ENCODE measurements at places on chromosomes 4 and X.

- no peak for DNase-seq
These were observed 297.8 kb upstream of the FAM241A start for GRCh38 chr4:111847296-111848008.

DNA sequence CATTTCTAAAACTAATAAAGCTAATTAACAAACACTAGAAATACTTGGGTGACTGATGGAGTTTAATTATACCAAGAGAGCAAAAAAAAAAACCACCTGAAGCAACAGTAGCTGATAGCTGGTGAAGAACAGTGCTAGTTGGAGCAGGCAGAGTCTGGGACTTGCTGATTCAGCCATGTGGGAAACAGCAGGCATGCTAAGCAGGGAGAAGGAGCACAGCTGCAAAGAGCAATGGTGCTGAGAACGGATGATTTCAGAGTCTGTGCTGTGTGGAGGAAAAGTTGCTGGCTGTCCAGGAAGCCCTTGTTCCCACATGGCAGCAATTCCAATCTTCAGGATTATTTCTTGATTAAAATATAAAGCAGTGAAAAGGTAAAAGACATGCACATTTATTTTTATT is 68.8 kb downstream of the NPY1R start:
- DNase-seq, result no peak

- no peak for DNase-seq
These were observed 295.9 kb upstream of the CASK start for GRCh38 chrX:42219231-42219630.

- no peak for DNase-seq
These were observed 27.2 kb upstream of the SMARCA5 start for GRCh38 chr4:143486314-143486713.

- DNase-seq, result no peak
These were observed 160.8 kb downstream of the FANCB start for GRCh38 chrX:14712096-14712495.

- no peak for DNase-seq
These were observed 134.7 kb downstream of the F11 start for GRCh38 chr4:186400676-186401075.

- DNase-seq, result no peak
These were observed 62.7 kb upstream of the PTPN13 start for GRCh38 chr4:86531440-86531839.

DNA sequence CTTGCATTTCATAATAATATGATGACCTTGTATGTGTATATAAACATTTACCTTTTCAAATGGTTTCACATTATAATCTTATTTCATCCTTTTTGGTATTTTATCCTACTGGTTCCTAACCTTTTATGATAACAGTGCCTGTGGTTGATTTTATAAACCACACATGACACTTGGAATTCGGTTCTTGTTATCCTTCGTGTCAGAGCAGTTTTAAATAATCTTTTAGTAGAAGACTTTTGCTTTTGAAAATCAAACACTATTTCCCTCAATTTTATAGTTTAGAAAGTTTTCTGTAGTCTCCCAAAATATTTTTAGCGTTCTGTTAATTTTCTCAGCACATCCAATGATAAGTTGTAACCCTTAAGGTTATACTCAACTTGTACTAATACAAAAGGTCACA is 676.8 kb downstream of the RAPGEF2 start:
- DNase-seq, result no peak

DNA sequence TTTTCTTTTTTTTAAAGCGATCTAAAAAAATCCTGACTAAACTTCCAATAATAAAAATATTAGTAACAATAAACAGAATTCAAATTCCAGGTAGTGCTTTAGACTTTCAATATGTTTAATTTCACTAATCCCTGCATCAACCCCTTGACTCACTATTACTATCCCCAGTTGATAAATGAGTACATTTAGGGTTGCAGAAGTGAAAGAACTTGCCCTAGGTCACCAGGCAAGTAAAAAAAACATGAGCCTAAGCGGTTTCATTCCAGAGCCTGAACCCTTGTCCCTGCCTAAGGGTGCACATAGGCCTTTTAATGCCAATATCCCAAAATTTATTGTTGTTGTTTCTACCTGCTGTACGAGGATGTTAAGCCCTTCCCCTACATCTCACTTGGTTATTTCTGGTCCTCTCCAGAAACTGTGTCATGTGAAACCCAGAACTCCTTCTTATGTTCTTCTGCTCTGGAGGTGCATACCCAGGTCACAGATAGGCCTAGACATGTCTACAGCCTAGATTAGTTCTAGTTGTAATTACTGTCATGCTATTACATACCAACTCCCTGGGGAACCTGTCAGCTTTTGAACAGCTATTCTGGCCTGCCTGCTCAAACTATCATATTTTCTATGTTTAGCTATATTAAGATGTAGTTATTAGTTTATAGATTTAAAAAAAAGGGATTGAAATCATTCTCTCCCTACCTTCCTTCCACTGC is 244.5 kb upstream of the PITX2 start:
- no peak for DNase-seq

GRCh38 chrX:101452056-101452455 is 33.2 kb upstream of the ARMCX4 start:
- no peak for DNase-seq

DNA sequence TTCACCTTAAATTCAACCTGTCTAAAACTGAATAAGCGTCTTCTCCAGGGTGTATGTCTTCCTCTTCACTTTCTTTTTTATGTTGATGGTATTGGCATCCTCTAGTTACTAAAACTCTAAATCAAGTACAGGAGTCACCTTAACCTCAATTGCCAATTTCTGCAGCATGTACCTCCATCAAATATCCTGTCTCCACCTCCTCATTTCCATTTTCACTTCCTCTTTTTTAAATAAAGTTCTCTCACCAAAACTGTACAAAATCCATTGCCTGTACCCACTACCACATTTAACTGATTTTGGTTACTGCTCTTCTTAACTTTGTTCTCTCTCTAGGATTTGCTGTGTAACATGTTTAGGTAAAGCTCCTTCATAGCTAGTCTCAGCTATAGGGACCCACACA is 9.2 kb upstream of the NPFFR2 start:
- DNase-seq, result no peak

GRCh38 chr4:648579-649292 is 23.4 kb downstream of the PDE6B start:
- DNase-seq, result no peak

DNA sequence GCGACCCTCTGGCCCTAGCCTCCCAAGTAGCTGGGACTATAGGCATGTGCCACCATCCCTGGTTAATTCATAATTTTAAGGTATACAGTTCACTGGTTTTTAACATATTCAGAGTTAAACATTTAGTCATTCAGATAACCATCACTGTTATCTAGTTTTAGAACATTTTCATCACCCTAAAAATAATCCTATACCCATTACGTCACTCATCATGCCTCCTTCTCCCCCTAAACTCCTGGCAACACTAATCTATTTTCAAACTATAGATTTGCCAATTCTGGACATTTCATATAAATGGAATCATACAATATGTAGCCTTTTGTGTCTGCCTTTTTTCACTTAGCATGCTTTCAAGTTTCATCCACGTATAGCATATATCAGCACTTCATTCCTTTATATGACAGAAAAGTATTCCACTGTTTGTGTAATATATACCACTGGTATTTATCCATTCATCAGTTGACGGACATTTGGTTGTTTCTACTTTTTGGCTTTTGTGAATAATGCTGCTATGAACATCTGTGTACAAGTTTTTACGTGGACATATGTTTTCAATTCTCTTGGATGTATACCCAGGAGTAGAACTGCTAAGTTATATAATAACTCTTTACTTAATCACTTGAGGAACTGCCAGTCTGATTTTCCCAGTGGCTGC is 32.0 kb upstream of the RPS3A start:
- DNase-seq, result no peak

DNA sequence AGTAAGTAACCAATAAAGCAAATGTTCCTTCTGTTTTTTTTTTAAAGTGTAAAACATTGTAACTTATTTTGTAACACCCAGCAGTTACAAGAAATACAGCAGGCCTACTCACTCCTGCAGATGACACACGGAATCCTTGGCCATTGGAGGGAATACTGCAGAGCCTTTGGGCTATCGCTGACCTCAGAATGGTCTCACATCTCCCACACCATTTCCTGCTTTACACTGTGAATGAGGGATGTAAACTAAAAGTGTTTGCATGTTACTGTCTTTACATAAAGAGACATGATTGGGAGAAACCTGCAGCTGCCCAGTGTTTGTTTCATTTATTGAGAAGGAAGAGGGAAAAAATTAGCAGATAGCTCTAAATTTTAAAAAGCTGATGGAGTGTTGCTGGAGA is 64.1 kb downstream of the USP46 start:
- no peak for DNase-seq

DNA sequence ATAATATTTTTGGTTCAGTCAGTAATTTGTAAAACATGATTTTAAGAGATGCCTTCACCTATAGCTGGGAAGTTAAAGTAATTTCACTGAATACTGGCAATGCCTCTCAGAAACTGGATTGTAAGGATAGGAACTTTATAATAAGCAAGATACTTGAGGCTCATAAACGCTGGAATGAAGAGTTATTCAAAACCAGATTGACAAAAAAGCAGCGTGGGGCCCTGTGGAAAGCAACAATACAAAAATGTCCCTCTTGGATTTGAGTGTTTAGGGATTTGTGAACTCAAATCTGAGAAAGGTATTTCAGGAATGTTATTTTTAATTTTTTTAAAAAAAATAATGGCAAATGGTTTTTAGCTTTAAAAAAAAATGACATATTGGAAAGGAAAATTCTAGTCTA is 94.6 kb downstream of the ANK2 start:
- no peak for DNase-seq

- DNase-seq, result no peak
These were observed 2.2 kb downstream of the FAT4 start for GRCh38 chr4:125316791-125317524.

DNA sequence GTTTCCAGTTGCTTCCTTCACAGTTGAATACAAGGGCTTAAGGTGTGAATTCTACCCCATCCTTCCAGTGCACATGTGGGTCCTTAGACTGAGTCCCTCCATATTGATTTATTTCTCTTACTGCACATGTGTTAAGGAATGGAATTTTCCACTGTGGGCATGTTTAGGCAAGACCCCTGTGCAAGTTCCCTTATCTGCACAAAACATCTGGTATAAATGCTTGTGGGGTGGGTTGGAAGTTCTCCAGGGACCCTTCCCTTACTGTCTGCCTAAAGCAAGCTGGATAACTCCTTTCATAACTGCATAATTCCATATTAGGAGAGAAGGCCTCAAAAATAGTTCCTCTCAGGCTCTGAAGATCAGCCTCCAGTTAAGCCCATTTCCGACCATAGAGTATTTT is 570.9 kb downstream of the ADGRL3 start:
- DNase-seq, result no peak

- no peak for DNase-seq
These were observed 261.5 kb upstream of the ADGRL3 start for GRCh38 chr4:60938621-60939020.

GRCh38 chr4:186693159-186693815 is 30.4 kb downstream of the FAT1 start:
- DNase-seq, result no peak

GRCh38 chrX:18002791-18003190 is 141.7 kb upstream of the RAI2 start:
- no peak for DNase-seq

DNA sequence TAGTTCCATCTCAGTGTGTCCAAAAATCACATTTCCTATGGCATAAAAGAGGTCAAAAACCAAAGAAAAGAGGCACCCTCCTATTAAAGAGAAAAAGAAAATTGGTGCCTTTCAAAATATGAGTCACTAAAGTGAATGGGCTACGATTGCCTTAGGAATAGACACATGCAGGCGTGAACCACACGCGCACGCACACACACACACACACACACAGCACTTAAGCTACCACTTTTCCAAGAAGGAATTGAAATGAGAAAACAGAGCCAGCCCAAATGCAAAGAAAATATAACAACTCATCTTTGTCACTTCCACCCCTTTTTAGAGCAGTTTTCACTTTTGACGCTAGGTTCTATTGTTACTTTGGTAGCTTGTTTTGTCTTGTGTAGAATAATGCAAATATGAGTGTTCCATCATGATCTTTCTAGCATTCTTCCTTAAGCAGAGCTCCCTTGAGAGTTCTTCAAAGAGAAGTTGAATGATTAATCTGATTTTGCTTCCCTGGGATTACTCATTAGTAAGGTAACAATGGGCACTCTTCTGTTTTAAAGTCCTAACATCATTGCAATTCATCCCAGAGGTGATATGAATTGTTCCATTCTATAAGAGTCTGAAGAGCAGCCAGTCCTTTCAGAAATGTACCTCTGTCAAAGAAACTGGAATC is 239.2 kb upstream of the GNPDA2 start:
- no peak for DNase-seq

GRCh38 chr4:83025563-83025962 is 9.4 kb upstream of the COPS4 start:
- no peak for DNase-seq
